ENCODE measurements at places on chromosomes 4 and X. TPM values are rescaled to one million over a fixed set of nuclear protein-coding genes. Genes with fewer than 3 reads are reported as not detected.

VCX2 gene
- total RNA-seq = not detected

HOPX gene
- total RNA-seq = 3.3 TPM

UGT8 gene
- not detected for total RNA-seq

SLIT2 gene
- total RNA-seq = 12.6 TPM

GPR143 gene
- not detected for total RNA-seq

SLC6A14 gene
- total RNA-seq = not detected

TRIM60 gene
- total RNA-seq = not detected

SPANXN3 gene
- not detected for total RNA-seq

UCP1 gene
- total RNA-seq = not detected

POLN gene
- 5.6 TPM for total RNA-seq

ATP6AP1 gene
- 59.8 TPM for total RNA-seq

FAM241A gene
- 1.2 TPM for total RNA-seq
